Fibroblast of upper back skin (primary cell): ENCODE measurements at places on chromosomes 16 and 17.

DNA sequence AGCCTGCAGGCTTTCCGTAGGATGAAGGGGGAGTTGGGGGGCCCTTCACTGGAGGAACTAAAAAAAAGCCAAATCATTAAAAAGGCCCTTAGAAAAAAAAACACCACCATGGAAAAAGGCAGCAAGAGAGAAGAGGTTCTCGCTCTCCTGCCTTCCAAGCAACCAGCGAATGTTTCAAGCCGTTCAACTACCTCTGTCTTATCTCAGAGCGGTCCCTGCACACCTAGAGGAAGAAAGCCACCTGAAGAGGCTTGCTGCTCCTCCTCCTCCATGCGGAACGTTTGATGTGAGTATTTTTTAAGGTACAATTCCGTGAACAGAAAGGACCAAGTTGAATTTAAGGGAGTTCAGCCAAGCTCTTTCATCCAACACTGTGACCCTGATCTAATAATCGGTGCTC lies 9.2 kb downstream of the NXN start:
- DNase-seq, result no peak

- DNase-seq, result peak; percentile 72
These were observed 37.8 kb upstream of the MYOCD start for GRCh38 chr17:12627781-12628451.

GRCh38 chr16:80802138-80802537 lies 2.3 kb downstream of the CDYL2 start:
- DNase-seq, result no peak

DNA sequence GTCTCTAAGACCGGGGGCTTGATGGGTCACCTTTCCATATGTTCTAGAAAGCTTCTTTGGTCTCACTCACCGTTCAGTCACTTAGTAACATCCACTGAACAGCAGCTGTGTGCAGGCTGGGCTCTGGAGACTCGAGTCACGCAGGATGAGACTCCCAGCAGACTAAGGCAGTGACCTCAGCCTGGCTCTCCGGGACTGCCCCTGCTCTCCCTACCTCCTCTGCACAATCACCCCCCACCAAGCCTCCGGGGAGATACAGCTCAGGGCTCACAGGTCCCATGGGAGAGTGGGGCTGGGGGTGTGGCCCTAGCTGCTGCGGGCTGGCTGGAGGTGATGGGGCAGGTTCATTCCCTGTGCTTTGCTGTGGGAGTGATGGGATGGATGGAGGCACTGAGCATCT lies 14.1 kb downstream of the FLYWCH2 start:
- no peak for DNase-seq

DNA sequence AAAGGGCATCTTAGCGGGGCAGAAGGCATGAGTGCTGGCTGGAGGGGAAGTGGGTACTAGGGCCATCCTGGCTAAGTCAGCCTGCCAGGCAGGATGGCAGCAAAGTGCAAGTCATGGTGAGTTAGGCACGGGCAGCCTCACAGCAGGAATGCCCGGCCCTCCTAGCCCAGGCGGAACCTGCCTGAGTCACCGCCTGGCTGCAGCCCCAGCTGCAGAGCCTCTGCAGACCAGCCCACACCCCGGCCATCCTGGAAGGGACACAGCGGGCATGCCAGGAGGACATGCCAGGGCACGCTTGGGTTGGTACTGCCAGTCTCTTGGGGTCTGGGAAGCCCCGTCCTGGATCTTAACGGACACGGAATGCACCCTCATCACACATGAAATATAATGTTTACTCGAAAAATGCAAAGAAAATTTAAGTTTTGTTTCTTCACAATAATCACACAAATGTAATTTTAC lies 5.0 kb upstream of the ALDH3A1 start:
- no peak for DNase-seq
